ENCODE measurements at places on chromosomes 16 and 17. TPM values are rescaled to one million over a fixed set of nuclear protein-coding genes. Genes with fewer than 3 reads are reported as not detected.

PMP22 gene
- 1.5 TPM for total RNA-seq

TNFSF12 gene
- total RNA-seq = 7.1 TPM

DPEP1 gene
- 1.1 TPM for total RNA-seq

C16orf96 gene
- total RNA-seq = 2.0 TPM

HOXB13 gene
- not detected for total RNA-seq

NOXO1 gene
- total RNA-seq = 1.7 TPM

PERCC1 gene
- not detected for total RNA-seq

RNF43 gene
- total RNA-seq = 0.42 TPM

VASN gene
- total RNA-seq = 10.8 TPM

ARL6IP1 gene
- 197 TPM for total RNA-seq

NPIPB6 gene
- total RNA-seq = 2.0 TPM

FGF11 gene
- 14.1 TPM for total RNA-seq

FASN gene
- total RNA-seq = 433 TPM

ANKS4B gene
- 0.09 TPM for total RNA-seq

CDK3 gene
- total RNA-seq = 11.7 TPM

DPEP3 gene
- 0.68 TPM for total RNA-seq

TADA2A gene
- total RNA-seq = 20.9 TPM

CX3CL1 gene
- total RNA-seq = 1.6 TPM

ZACN gene
- 0.09 TPM for total RNA-seq

NHLRC4 gene
- total RNA-seq = 0.42 TPM

PRSS21 gene
- not detected for total RNA-seq

CBFA2T3 gene
- 2.9 TPM for total RNA-seq

ANKFN1 gene
- not detected for total RNA-seq

SOST gene
- not detected for total RNA-seq

PRCD gene
- total RNA-seq = 0.46 TPM

PPP1R1B gene
- total RNA-seq = 15.5 TPM

METRN gene
- 28.9 TPM for total RNA-seq

LRRC37A gene
- total RNA-seq = 2.0 TPM

CRYBA1 gene
- not detected for total RNA-seq

CCDC144A gene
- 1.9 TPM for total RNA-seq

ALDH3A1 gene
- total RNA-seq = 0.31 TPM

CAMKK1 gene
- 6.7 TPM for total RNA-seq

TBC1D3C gene
- total RNA-seq = not detected

AOC2 gene
- total RNA-seq = 5.7 TPM

PRKCB gene
- total RNA-seq = 7.0 TPM

EFNB3 gene
- total RNA-seq = 11.4 TPM

UNC119 gene
- 38.3 TPM for total RNA-seq

MYO19 gene
- total RNA-seq = 144 TPM

TAT gene
- total RNA-seq = not detected

HOXB2 gene
- not detected for total RNA-seq

TVP23A gene
- total RNA-seq = 3.0 TPM

SLC39A11 gene
- total RNA-seq = 15.2 TPM

KRTAP9-2 gene
- not detected for total RNA-seq
